Esophagus muscularis mucosa (tissue), 4 donors: ENCODE measurements at places on chromosomes 12 and 14. TPM values are rescaled to one million over a fixed set of nuclear protein-coding genes. Genes with fewer than 3 reads are reported as not detected.

BATF gene
- 37.3 TPM for total RNA-seq

PLEKHH1 gene
- total RNA-seq: 2.1 TPM

ERC1 gene
- total RNA-seq: 50.0 TPM

DNA sequence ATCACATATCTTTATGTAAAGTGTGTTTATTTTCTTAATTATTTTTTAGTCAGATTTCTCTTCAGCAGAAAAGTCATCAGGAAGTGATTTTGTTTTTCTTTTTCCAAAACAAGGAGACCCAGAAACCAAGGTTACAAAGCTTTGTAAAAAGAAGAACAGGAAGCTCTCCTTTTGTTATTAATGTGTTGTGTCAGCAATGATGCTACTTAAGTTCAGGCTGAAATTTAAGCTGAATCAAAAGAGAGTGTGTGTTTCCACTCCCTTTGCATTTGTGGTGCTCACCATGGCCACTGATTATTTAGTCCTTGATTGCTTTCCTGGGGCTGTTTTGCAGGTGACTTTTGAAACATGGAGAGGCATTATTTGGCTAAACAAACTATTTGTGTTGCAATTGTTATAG lies 155.3 kb upstream of the ATP2B1 start:
- H3K4me1 ChIP-seq: no peaks in the 10 kb centered on the region
- H3K4me3 ChIP-seq: no peak overlapping the region
- no peaks in the 10 kb centered on the region for H3K36me3 ChIP-seq
- H3K27ac ChIP-seq: peak overlapping the region; percentile 56

GRCh38 chr12:8712572-8712971 lies 14.8 kb downstream of the RIMKLB start:
- H3K36me3 ChIP-seq: peaks cover 6% of the 10 kb centered on the region
- no peaks in the 10 kb centered on the region for H3K27me3 ChIP-seq
- no peak overlapping the region for H3K27ac ChIP-seq
- DNase-seq: no peak
- no peak overlapping the region for H3K4me3 ChIP-seq
- peaks cover 44% of the 10 kb centered on the region for H3K4me1 ChIP-seq
